Lung microvascular endothelial cell (primary cell): ENCODE measurements at places on chromosomes 12 and 14. TPM values are rescaled to one million over a fixed set of nuclear protein-coding genes. Genes with fewer than 3 reads are reported as not detected.

DNA sequence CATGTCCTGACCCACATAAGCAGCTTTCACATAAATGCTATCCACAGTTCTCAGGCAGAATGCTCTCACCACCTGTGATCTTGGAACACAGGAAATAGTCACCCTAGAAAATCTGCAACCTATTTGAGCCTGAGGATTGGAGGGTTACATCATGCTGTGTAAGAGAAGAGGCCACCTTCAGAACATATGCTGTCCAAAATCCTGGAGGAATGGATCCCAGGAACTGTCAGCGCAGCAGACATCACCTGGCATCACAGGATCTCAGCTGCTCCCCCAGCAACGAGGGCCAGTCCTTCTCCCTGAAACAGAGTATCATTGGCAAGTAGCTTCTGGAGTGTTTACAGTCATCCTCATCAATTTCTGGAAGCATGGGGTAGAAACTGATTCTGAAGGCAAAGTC lies 63.2 kb upstream of the LTA4H start:
- no peak for DNase-seq

DNA sequence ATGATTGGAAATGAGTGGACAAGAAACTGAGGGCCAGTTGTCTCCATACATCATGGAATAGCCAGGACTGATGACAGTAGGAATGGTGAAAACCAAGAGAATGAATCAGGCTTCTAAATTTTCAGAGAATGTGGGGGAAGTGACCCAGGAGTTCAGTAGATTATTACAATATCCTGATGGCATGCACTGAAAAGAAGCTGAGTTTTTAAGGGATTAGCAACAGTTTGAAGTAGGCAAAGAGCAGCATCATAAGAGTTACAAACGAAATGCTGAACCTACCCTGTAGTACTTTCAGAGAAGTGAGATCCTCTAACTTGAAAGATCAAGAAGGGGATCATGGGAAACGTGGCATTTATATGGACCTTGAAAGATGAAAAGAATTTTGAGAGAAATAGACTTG lies 13.2 kb downstream of the SLC2A14 start:
- no peak for DNase-seq

HCAR3 gene
- not detected in 2 replicates for total RNA-seq

DNA sequence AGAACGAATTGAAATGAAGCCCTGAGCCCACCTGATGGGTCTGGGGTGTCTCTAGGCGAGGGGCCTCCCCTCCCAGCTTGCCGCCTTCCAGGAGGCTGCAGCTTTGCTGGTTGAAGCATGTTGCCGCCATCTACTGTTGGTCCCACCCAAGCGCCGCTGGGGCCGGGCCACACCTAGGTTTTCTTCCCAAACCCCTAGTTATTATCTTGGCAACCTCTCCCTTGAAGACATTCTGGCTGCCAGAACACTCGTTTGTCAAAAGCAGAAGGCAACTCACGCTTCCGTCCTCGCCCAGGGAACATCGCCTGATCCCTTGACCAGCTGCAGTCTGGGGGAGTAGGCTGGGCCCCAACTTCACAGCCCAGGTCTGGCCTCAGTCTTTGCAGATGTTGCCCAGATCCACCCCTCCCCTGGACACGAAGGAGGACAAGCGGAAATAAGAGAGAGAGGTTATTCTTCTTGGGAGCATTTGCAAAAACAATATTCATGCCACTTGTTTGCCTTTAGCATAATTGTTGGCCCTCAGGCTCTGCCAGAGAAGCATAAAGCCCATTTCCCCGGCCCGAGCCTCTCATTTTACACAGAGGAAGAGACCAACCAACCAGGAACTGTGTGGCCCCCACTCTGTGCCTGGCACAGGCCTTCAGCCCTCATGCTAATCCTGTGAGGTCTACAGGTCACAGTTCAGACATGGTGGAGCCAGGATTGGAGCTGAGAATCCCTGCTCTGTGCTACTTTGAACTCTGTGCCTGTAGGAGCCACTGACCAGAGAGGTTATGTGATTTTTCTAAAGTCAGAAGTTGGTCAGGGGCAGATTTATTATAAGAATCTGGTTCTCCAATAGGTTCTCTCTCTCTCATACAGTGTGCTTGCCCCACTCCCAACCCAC lies 6.8 kb downstream of the EMP1 start:
- peak; percentile 68 for DNase-seq

DNA sequence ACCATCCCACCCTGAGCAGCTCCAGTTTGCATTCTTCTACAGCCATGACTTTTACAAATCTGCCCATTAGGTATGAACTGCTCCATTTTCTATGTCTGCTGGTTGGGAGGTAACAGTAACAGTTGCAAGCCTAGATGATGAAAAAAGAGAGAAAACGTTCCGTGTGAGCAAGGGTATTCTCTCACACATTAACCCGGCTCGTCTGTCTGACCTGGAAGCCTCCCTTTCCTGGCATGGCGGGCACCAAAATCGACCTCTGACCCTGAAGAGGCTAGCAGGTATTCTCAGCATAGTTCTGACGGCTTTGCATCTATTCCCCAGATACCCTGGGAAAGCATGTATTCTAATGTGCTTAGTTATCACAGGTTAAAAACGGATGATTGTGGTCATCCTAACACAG lies 31.8 kb downstream of the APPL2 start:
- no peak for DNase-seq

DNA sequence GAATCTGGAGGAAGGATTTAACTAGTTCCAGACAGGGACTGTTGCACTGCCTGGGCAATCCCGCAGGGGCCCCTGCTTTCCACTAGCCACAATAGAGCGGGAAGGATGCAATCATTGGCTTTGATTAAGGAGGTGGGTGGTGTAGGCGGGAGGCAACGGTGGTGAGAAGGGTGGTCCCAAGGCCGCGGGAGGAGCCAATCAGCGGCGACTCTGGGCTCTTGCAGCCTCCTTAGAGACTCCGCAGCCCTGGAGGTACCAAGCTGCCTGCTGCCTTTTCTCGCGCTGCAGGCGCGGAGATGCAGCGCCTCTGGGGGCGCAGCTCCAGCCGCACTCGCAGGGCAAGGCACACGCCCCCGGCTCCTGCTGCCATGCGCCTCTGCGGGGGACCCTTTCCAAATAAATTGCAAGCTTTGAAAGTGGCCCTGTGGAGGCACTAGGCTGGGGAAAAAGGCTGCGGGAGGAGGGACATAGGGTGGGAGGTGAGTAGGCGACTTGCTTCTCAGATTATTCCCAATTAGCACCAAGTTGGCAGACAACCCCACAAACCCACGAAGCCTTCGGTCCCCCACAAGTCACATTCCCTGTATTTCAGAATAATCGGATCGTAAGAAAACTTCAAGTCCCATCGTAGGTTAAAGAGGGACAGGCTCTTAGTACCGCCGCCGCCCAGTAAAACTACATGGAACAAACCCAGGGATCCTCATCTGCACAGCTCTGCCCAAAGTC lies 858 bp upstream of the KCNA1 start:
- DNase-seq: no peak

KRT73 gene
- total RNA-seq: not detected in 2 replicates

DNA sequence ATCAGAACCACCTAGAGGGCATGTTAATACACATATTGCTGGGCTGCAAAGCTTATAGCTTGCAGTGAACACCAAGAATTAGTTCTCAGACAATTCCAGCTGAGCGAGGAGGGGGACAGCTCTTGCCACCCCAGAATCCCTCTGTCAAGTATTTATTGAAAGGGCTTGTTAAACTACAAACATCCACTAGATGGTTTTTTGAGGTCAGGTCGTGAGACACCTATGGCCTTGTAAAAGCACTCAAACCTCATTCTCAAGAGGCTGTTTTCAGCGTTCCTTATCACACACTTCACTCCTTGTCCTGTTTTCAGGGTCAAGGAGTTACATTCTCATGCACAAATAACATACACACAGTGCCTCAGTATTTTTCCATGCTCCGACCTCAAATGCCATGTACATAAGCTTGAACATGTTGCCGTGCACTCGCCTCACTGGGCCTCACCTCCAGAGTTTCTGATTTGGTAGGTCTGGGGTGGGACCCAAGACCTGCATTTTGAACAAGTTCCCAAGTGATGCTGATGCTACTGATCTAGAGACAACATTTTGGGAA lies 98.8 kb upstream of the PTPRR start:
- no peak for DNase-seq

PUS1 gene
- total RNA-seq: 5.0 and 7.5 TPM in 2 replicates

GRCh38 chr12:68932128-68932960 lies 627 bp downstream of the CPM start:
- DNase-seq: no peak

DNA sequence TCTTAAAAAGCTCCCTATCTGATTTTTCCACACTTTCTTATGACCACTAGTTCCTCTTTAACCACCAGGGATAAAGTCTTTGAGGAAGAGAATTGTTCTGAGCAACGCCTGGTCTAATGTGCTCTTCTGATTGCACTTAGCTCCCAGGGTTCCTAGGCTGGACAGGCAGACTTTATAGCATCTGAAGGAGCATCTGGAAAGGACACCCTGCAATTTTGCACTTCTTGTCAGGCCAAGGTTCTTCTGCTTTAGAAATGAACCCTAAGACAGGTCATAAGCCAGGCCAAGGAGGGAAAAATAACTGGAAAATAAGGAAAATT lies 126.3 kb downstream of the KTN1 start:
- no peak for DNase-seq

DNA sequence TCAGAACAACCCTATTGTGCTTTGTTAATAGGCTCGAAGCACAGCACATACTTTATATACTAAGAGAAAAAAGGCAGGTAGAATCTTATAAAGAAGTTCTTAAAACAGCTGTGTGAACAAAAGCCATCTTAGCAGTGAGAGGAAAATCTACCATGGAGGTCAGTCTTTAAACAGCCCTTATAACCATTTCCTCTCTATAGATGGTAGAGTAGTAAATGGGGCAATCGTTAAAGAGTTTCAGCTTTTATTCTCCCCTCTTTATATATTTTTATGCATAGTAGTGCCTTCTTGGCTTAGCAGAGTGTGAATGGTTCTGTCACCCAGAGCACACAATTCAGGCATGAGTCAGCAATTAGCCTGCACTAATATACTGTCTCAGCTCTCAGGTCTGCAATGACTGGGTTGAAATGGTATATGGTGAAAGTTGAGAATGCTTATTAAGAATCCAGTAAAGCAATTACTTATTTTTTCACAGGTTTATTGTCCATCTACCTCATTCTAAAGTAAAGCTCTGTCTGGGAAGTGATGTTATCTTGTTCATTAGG lies 305.0 kb downstream of the NELL2 start:
- DNase-seq: no peak

GRCh38 chr14:103502877-103503276 lies 19.8 kb downstream of the CKB start:
- DNase-seq: no peak

DNA sequence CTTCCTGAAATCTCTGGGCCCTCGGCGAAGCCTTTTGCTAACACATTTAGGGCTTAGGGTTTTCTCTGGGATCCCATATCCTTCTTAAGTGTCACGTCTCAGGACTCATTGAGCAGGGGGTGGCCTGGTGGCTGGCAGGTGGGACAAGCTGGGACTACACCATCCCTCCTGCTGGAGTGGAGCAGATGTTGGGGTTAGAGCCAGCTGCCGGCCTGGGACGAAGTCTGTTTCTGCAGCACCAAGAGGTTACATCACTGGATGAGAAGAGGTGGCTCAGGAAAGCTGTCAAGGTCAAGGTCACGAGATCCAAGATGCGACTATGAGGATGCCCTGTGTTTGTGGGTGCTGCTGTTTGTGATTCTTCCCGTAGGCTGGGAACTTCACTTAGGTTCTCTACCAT lies 16.3 kb downstream of the SMCO2 start:
- peak; percentile 23 for DNase-seq

OR4K15 gene
- total RNA-seq: not detected in 2 replicates

WIF1 gene
- total RNA-seq: not detected in 2 replicates

DNA sequence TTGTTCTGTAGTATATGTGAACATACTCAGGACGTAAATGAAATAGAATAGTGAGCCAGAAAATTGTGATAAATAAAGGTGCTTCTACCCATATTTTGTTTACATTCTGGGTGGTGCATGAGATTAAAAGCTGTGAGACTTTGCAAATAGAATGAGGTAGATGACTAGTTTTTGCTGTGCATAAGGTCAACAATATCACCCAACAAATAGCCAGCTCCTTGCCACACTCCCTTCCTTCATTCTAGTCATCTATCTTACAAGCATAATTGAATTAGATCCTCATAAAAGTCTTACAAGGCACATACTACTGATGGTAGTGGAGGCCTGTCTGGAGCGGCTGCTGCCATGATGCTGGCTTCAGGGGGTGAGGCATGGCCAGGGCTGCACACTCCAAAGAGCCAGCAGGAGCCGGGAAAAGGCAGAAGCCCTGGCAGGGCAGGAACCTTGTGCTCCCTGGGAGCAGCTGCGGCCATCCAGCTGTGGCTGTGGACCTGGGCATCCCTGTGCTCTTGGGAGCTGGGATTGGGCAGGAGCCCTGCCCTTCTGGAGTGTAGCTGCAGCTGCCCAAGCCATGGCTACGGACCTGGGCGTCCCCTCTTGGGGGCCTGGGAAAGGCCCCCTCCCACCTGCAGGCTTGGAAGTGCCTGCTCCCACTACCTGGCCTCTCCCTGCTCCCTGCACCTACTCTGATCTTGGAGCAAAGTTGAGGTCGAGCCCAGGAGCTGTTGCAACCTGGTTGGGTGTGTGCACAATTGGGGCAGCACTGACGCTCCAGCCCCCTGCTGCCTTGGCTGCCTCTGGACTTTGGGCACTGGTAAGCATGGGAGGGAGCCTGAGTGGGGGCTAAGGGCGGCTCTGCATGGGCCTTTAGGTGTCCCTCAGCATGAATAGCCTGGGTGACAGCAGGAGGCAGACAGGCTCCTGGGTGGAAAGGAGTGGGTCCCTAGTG lies 112.8 kb downstream of the DACT1 start:
- no peak for DNase-seq

DNA sequence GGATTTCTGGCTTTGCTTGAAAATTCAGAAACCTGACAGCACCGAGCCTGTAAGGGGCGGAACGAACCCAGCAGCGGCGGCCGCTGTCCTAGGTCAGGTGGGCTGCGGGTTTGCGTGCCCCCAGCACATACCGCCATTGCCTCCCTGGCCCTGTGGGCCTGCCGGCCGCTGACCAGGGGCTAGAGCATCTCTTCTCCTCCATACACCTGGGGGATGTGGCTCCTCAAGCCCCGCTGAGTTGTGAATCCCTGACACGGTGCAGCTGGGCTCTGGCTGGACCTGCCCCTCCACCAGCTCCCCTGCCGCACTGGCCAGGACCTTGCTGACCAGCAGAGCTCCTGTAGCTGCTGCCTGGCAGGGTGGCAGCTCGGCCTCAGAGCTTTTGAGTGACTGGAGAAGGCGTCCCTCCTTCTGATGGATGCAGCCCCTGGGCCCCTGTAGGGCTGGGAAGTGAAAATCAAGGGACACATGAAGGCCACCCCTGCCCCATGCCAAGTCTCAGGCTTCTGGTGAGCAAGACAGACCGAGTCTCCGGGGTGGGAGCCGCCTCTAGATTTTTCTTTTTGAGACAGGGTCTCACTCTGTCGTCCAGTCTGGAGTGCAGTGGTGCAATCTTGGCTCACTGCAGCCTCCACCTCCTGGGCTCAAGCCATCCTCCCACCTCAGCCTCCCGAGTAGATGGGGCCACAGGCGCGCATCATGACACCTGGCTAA lies 184.9 kb upstream of the SFSWAP start:
- no peak for DNase-seq

DNA sequence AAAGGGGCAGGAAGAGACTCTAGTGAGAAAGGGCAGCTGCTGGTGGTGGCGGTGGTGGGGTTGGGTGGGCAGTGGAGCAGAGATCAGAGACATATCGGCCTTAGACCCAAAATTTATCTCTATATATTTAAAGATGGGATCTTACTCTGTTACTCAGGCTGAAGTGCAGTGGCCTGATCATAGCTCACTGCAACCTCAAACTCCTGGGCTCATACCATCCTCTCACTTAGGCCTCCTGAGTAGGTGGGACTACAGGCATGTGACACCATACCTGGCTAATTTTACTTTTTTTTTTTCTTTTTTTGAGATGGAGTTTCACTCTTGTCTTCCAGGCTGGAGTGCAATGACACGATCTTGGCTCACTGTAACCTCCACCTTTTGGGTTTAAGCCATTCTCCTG lies 18.6 kb upstream of the ITGA5 start:
- DNase-seq: no peak

GRCh38 chr12:132287391-132288238 lies 41.8 kb downstream of the GALNT9 start:
- DNase-seq: no peak
